ENCODE measurements at places on chromosomes 3 and 15.

DNA sequence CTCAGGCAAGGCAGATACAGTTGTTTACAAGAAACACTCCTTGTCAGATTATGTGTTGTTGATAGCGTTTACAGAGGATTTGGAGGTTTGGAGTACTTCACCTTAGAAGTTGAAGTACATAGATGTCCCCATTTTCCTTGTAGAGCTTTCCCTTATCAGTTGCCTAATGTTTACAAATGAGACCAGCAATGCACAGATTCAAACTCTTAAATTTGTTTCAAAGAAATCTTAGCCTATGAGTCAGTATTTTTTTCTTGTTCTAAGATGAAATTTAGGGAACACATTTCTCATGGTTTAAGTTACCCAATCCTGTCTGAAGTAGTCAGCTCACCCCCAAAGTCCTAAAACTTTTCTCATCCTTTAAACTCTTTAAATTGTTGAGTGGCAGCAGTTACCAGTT is 6.3 kb upstream of the EIF5A2 start:
- no peak for DNase-seq
- H3K4me3 ChIP-seq, result no peak overlapping the region
- no peaks in the 10 kb centered on the region for H3K36me3 ChIP-seq
- no peaks in the 10 kb centered on the region for H3K4me1 ChIP-seq
- H3K27ac ChIP-seq, result no peak overlapping the region

GRCh38 chr3:186452517-186452916 is 90.5 kb upstream of the DGKG start:
- H3K4me3 ChIP-seq, result no peak overlapping the region
- no peak for DNase-seq
- H3K27me3 ChIP-seq, result no peaks in the 10 kb centered on the region
- no peaks in the 10 kb centered on the region for H3K36me3 ChIP-seq
- no peak overlapping the region for H3K27ac ChIP-seq

DNA sequence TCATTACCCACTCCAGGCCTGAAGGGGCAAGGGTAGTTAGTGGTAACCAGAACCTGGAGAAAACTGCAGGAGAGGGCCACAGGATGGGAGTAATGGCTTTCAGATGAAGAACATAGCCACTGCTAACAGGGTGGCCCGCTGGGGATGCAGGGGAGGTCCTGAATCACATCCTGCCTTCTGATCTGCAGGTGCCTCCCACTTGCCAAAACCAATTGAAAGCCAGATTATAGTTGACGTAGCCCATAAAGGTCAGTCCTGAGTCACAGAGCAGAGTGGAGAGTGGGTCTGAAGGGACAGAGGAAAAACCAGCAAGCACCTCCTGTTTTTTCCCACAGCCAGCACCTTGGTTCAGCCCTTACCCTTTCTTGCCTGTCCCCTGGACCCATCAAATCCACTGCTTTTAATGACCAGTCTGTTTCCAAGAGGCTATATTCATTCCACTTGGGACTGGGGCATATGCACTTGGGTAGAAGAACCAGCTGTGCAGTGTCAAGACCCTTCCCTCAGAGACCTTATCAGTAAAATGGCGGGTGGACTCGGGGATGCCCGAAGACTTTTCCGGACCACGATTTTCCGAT is 646 bp upstream of the SLC35G2 start:
- no peak for DNase-seq
- H3K27me3 ChIP-seq, result no peaks in the 10 kb centered on the region
- no peaks in the 10 kb centered on the region for H3K36me3 ChIP-seq
- peaks cover 6% of the 10 kb centered on the region for H3K4me1 ChIP-seq

- H3K27ac ChIP-seq, result no peak overlapping the region
- H3K27me3 ChIP-seq, result no peaks in the 10 kb centered on the region
- no peak for DNase-seq
- no peaks in the 10 kb centered on the region for H3K4me1 ChIP-seq
- no peaks in the 10 kb centered on the region for H3K36me3 ChIP-seq
These were observed 8.3 kb upstream of the NR2E3 start for GRCh38 chr15:71801935-71802655.

- no peak overlapping the region for H3K4me3 ChIP-seq
- no peaks in the 10 kb centered on the region for H3K4me1 ChIP-seq
- H3K27me3 ChIP-seq, result no peaks in the 10 kb centered on the region
- no peaks in the 10 kb centered on the region for H3K36me3 ChIP-seq
- DNase-seq, result no peak
- H3K27ac ChIP-seq, result no peak overlapping the region
These were observed 390.5 kb upstream of the ROBO1 start for GRCh38 chr3:80158332-80158731.

DNA sequence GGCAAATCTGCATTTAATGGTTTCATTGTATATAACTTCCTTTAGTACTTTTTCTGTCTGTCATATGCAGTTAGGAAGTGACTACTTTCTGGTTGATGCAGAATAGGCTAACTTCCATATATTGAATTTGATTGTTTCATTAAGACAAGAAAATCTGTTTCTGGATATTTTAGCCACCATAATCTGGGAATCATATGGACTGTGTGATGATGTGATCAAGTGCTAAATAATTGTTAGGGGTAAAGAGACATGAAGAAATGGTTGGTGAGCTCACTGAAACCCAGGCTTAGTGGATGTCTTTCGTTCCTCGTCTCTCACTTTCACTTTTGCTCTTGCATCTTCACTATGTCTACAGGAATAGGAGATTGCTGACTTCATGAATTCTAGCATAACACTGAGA is 3.5 kb upstream of the MNS1 start:
- H3K27ac ChIP-seq, result no peak overlapping the region
- H3K4me1 ChIP-seq, result no peaks in the 10 kb centered on the region
- H3K27me3 ChIP-seq, result no peaks in the 10 kb centered on the region
- H3K36me3 ChIP-seq, result no peaks in the 10 kb centered on the region

Measured in naive thymus-derived CD4-positive, alpha-beta T cell (primary cell).